ENCODE measurements at places on chromosomes 16 and 17. TPM values are rescaled to one million over a fixed set of nuclear protein-coding genes. Genes with fewer than 3 reads are reported as not detected.
A peak's percentile ranks its signal among the peaks of the same experiment; 100 is the strongest.

DNA sequence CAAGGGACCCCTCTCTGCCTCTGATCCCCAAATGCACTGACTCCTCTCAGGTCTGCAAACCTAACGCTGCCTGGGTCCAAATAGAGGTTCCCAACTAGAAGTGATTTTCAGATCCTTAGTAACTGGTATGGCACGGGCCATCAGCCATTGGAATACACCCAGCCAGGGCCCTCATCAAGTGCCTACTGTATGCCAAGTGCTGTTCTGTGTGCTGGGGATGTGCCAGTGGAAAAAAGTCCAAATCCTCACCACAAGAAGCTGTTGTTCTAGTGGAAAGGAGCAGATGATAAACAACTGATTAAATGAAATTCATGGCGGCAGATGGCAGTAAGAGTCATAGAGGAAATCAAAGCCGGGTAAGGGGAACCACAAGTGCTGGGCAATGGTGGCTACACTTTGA is 57.2 kb upstream of the MED9 start:
- no peak for DNase-seq

DNA sequence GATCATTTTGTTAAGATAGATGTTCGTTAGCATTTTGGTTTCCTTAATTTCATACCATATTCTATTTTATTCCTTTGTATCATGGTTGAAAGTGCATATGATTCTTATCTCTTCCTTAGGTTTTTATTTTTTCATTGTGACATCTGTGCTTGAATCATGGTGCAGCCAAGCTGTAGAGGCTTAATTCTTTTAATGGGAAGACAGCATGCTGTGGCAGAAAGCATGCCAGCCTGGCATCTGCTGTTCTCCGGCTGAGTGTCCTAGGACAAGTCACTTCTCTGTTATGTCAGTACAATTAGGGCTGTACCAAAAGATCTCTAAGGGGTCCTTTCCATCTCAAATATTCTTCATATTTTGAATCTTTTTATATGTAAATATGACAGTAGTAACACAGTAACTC is 68.5 kb upstream of the PMFBP1 start:
- DNase-seq = no peak

GRCh38 chr16:61877436-61877835 is 158.8 kb downstream of the CDH8 start:
- DNase-seq = no peak

- DNase-seq = no peak
Measured at GRCh38 chr16:87658564-87659225, 56.4 kb downstream of the JPH3 start.

The AHSP gene
- total RNA-seq = not detected

- DNase-seq = no peak
Measured at GRCh38 chr17:80950466-80951120, 41.0 kb upstream of the CHMP6 start.

GRCh38 chr17:78643326-78643725 is 66.1 kb upstream of the DNAH17 start:
- no peak for DNase-seq

The CDH13 gene
- total RNA-seq = not detected

GRCh38 chr17:55601874-55602364 is 90.7 kb upstream of the SMIM36 start:
- no peak for DNase-seq

The CRHR1 gene
- 0.32 TPM for total RNA-seq

GRCh38 chr17:69525920-69526841 is 111.7 kb downstream of the MAP2K6 start:
- no peak for DNase-seq

The KRTAP9-7 gene
- not detected for total RNA-seq

The KRTAP9-8 gene
- not detected for total RNA-seq

The RSAD1 gene
- 51.0 TPM for total RNA-seq

- DNase-seq = no peak
Measured at GRCh38 chr17:5711344-5711743, 127.0 kb upstream of the NLRP1 start.

DNA sequence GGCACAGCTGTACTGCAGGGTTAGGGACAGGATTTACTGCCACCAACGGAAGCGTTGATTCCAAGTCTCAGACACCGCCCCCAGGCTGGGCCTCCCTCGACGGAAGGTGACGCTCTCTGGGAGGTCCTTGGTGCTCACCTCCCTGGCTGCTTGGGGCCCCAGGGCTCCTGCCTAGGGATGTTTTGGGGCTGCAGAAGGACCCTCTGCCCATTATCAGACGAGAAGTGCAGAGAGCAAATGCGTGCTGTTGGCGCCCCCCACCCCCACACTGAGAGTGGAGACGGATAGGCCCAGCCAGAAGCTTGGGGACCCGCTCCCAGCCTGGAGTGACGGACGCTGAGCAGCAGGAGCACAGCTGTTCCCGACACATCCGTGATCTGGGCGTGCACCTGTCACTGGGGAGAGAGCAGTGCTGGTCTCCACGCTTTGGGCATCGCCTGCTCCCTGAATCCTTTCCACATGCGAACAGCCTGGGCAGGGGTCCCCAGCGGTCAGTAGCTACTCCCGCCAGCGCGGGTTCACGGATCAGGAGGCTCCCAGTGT is 5.1 kb upstream of the SOX8 start:
- DNase-seq = no peak

DNA sequence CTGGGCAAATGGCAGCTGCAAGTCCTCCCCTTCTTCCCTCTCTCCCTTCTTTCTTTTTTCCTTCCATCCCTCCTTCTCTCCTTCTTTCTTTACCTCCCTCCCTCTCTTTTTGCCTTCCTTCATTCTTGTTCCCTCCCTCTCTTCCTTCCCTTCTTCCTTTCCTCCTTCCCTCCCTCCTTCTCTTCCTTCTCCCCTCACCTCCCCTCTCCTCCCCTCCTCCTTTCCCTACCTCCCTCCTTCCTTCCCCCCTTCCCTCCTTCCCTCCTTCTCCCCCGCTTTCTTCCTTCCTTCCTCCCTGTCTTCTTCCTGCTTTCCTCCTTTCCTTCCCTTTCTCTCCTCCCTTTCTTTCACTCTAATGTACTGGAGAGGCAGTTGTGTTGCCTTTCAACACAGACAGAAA is 110.8 kb upstream of the SALL1 start:
- no peak for DNase-seq

The GPT2 gene
- total RNA-seq = 4.6 TPM

- no peak for DNase-seq
Measured at GRCh38 chr16:11136600-11136999, 119.4 kb downstream of the SOCS1 start.

The CDRT15 gene
- not detected for total RNA-seq

DNA sequence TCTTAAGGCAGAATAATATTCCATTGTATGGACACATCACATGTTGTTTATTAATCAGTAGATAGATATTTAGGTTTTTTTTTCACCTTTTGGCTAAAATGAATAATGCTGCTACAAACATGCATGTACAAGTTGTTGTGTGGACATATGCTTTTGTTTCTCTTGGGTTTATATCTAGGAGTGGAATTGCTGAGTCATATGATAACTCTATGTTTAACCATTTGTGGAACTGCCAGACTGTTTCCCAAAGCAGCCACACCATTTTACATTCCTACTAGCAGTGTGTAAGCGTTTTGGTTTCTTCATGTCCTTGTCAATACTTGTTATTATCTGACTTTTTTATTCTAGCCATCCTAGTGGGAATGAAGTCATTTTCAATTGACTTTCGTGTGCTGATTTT is 21.3 kb downstream of the CYLD start:
- DNase-seq = no peak

DNA sequence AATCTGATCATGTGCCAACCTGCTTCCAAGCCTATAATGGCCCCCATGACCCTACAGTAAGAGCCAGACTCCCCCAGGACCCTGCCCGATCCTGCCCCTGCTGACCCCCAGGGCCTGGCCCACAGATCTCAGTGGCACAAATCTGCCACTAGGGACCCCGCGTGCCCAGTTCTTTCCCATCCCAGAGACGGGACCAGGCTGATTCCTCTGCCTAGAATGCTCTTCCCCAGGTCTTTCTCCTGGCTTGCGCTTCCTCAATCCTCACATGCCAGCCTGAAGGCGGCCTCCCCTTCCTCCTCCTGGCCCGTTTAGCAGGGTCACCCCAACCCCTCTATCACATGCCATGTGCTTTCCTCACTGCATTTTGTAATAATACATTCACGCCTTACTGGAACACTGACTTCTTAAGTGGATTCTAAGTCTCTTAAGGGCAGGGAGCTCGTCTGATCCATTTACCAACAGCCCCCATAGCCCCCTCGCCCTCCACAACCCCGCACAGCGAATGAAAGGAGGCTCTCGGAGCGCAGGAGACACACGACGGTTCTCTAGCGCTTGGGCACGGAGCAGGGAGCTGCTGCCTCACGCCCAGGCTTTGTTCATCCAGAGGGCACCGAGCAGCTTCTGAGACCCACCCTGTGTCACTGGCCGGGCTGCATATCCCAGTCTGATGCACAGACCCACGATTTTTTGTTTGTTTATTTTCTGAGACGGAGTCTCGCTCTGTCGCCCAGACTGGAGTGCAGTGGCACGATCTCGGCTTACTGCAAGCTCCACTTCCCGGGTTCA is 1.2 kb downstream of the TRIM65 start:
- DNase-seq = peak; percentile 56

The NEUROD2 gene
- not detected for total RNA-seq

DNA sequence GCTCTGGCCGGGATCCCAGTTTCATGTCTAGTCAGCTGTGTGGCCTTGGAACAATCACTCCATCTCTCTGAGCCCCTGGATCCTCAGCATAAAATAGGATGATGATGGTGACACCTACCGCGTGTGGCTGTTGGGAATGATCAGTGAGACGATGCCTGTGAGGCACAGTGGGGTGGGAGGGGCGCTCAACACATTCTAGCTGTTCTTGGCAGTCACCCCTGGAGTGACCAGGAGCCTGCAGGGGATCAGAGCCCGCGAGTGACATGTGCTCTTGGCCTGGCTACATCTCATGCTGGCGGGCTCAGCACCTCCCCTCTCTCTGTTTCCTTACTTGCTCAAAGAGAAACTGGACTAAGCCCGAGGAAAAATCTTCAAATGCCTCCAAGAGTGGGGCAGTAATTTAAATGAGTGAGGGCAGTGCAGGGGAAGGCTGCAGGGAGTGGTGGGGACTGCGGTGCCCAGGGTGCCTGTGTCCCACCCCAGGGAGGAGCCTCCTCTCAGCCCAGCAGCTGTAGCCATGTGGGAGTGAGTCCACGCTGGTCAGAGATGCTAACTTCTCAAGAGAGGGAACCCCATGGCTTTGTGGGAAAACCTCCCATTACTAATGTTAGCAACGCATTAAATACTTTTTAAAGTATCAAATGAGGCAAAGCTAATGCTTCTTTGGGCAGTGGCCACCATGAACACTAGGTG is 23.1 kb upstream of the DOK4 start:
- DNase-seq = no peak

GRCh38 chr17:49477709-49478108 is 17.4 kb upstream of the NGFR start:
- no peak for DNase-seq

GRCh38 chr17:57927048-57927723 is 28.0 kb downstream of the CUEDC1 start:
- no peak for DNase-seq

The ACSM5 gene
- total RNA-seq = not detected

DNA sequence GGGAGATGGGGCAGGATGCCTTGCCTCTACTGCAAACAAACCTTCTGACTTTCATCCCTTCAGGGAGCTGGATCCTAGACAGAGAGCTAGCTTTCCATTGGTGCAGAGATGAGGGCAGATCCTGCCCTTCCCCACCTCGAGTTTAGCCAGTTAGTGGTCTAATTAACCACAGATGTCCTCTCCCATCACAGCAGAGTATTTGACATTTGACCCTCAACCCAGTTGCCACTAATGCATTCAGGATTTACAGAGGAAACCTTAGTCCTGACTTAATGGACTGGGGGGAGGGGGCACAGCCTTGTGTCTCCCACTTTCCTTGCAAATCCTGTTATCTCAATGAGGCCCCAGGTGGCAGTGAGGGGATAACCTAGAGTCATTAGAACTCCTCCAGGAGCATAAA is 10.2 kb downstream of the PIP4K2B start:
- DNase-seq = no peak

The CACNG5 gene
- total RNA-seq = not detected

The MT4 gene
- total RNA-seq = not detected

DNA sequence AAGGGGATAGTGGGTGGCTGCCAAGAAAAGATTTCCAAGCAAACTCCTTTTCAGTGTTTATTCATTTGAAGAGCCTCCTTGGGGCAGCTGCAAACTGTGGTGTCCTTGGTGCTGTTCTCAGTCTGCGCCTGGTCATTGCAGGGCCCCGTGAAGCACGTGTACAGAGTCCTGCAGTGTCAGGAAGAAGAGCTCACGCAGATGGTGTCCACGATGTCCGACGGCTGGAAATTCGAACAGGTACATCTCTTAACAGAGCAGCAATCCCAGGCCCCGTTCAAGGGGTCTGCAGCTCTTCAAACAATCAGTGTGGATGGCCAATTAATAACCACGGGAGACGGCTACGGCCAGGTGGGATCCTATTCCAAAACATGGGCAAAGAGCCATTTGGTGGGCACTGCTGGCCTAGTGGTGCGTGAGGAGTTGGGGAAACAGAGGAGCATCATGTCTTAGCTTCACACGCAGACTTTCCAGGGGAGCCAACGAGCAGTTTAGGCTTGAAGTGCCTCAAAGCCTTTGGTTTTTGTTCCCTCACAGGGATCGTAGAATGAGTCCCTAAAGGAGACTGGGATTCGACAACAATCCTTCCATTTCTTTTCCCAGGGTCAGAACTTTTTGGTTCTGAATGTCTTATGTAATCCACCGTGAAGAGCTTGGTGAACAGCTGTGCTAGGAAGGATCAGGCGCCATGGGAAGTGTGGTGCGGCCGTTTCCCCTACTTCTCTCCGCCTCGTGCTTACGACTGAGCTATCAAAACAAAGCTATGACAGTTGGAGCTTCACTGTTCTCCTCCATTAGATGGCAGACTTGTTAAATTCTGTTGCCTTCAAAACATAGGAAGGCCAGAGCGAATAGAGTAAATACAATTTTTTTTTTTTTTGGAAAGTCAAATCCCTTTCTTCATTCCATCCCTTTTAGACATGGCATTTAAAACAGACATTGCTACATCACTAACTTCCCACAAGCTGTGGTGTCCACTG is 12.6 kb downstream of the KCTD2 start:
- DNase-seq = no peak

The KRT12 gene
- total RNA-seq = not detected

GRCh38 chr16:89705006-89705405 is 3.5 kb upstream of the SPATA2L start:
- DNase-seq = no peak

The TBC1D3L gene
- 9.4 TPM for total RNA-seq

DNA sequence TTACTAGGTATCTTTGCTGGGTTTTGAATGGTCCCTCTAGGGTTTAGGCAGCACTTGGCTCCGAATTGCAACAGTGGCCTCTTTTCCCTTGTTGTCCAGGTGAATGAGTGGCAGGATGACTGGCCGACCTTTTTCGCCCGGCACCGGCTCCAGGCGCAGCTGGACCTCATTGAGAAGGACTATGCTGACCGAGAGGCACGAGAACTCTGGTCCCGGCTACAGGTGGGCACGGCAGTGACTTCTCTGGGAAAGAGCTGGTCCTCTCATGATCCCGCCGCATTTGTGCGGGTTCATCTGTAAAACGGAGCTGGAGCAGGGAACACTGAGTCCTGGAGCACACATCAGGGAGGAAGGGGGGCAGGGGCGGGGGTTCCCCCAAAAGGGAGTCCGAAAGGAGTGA is 3.1 kb upstream of the TBCD start:
- no peak for DNase-seq

Measured in activated naive CD4-positive, alpha-beta T cell treated with anti-CD3 and anti-CD28 coated beads, Interleukin-2, amount 50 U/mL, for 72 hours (primary cell).